Activated naive CD4-positive, alpha-beta T cell treated with anti-CD3 and anti-CD28 coated beads for 36 hours (primary cell): ENCODE measurements at places on chromosomes 3 and 15.

- no peak for DNase-seq
Observed at GRCh38 chr3:191792580-191792979, 331.6 kb downstream of the PYDC2 start.

GRCh38 chr15:80036071-80036470 is 23.4 kb upstream of the ZFAND6 start:
- DNase-seq, result no peak

DNA sequence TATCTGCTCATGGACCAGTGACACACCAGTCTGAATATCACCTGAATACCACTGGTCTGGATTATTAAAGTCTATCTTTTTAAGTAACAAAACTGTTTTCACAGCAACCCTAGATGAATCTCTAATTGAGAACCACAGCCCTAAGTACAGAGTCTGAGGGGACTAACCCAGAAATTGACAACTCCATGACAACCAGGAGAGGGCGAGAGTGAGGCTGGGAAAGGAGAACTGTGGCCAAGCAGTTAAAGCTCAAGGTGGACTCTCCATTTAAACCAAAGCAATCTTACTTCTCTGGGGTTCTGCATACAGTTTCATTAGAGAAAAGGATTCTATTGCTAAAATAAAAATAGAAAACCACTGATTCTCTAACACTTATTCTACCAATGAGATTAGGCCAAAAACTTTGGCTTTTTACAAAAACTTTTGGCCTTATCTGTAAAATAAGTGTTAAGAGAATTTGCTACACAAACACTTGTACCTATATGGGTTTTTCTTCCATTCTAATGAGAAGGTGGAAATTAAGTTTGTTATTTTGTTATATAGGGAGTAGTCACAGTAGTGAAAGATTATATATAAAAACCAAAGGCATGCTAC is 11.4 kb downstream of the NEK10 start:
- peak; percentile 79 for DNase-seq

DNA sequence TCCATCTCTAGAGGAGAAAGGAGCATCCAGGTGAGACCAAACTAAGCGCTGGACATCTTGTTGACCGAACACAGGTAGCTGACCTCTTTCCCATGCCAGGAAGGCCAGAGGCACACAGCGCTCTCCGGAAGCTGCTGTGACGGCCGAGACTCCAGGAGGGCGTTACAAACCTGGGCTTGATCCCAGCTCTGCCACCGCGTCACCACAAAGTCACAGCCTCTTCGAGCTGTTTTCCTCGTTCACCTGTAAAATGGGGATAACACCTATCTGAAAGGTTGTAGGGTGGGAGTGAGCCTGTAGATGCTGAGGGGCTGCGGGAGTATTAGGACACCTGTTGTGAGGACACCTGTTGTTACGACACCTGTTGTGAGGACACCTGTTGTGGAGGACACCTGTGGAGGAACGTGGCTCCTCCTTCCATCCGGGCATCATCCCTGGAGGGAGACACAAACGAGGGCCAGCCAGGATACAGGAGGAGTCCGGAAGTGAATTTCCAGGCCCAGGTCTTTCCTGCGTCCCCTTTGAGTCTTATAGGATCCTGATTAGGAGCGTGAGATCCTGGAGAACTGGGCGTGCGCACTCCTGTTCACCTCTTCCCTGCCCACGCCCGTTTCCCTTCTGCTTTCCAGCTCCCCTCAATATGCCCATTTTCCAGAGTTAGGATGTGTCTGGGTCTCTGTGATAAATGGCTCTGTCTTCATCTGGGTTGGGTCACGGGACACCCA is 2.3 kb upstream of the MUC4 start:
- DNase-seq, result no peak

DNA sequence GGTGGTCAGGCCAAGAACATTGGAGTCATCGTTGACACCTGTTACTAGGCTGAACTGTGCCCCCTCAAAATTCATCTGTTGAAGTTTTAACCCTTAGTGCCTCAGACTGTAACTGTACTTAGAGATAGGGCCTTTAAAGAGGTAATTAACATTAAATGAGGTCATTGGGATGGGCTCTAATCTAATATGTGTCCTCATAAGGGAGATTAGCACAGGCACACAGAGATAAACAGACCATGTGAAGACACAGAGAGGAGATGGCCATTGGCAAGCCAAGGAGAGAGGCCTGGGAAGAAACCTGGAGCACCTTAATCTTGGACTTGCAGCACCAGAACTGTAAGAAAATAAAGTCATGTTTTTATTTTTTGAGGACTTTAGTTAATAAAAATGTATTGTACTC is 59.6 kb downstream of the PLCL2 start:
- DNase-seq, result no peak

- DNase-seq, result peak; percentile 22
Observed at GRCh38 chr3:100257586-100257985, 3.2 kb upstream of the TBC1D23 start.

- no peak for DNase-seq
Observed at GRCh38 chr3:142098964-142099363, 50.4 kb downstream of the TFDP2 start.
